Right cardiac atrium (tissue), 5 donors: ENCODE measurements at places on chromosomes 12 and 14.
A peak's percentile ranks its signal among the peaks of the same experiment; 100 is the strongest.

DNA sequence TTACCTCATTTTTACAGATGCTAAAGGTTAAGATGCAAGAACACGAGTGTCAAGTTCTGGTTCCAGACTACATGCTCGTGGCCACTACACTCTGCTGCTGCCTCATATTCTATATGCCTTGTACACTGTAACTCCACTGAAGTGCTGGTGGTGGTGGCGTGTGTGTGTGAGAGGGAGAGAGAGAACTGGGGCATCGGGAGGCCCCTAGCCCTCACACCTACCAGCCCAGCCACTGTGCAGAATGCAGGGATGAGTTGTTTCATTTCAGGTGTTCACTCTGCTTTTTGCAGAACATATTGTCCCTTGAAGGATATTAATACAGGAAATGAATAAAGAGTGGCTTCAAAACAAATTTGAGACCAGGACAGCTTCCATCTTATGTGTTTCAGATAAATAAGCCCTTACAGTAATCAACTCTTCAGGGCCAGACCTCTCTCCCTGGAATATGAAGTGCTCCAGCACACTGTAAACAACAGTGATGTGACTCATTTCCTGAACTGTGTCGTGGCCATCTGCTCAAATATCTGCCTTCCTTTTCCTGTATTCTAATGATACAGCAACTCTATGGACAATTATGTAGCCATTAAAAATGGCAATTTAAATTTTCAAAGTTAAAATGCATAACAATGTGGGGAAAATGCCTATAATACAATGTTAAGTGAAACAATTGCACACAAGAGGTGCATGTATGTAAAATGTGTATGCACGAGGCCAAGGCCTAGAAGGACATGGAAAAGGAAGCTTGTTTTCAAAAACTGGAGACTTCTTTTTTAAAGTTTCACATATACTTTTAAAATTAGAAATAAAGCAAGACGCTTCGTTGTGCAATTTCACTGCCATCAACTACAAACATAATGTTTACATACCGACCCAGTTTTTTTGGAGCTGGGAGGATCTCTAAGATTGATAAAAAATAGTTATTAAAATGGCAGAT is 215.4 kb downstream of the PELI2 start:
- DNase-seq: no peak

- DNase-seq: no peak
Observed at GRCh38 chr12:113088971-113089756, 32.6 kb downstream of the DTX1 start.

DNA sequence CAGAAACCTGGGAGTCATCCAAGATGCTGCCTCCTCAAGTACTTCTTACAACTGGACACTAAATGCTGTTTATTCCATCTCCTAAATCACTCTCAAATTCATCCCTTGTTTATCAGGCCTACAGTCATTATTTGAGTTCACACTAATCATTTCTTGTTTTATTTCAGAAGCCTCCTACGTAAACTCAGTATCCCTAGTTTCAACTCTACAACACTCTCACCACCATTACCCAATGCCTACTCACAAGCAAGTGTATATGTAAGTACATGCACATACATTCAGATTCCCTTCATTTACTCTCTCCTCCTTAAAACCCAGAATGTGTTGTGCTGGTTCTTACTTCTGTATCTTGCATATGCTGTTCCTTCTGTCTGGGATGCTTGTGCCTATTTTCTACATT is 43.0 kb downstream of the DDHD1 start:
- DNase-seq: no peak

DNA sequence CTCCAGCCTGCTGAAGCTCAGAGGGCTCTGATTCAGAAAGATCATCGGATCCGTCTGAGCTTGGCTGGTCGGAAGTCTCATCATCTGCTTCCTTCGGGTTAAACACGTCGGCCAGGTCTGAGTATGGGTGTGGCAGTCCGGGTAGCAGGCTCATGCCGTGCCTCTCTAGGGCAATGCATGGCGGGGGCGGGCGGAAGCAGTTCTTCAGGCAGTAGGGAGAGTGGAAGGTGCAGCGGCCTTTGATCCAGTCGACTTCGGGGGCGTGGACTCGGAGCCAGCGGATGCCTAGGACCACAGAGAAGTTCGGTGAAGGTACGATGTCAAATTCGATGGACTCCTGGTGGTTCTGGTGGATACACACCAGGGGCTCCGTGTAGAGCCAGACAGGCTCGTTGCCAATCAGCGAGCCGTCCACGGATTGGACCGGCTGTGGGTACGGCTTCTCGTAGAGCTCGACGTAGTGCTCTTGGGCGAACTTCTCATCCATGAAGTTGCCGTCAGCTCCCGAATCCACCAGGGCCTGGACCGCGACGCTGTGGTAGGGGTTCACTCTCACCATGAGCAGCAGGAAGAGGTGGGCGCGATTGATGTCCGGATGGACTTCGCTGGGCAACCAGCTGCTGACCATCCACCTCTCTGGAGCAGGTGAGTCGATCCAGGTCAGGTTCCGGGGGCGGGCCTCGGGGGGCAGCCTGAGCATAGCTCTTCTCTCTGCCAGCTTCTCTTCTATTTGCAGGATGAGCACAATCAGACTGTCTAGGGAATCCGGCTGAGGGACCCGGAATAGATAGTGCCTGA is 20.3 kb downstream of the RTL1 start:
- peak; percentile 43 for DNase-seq

DNA sequence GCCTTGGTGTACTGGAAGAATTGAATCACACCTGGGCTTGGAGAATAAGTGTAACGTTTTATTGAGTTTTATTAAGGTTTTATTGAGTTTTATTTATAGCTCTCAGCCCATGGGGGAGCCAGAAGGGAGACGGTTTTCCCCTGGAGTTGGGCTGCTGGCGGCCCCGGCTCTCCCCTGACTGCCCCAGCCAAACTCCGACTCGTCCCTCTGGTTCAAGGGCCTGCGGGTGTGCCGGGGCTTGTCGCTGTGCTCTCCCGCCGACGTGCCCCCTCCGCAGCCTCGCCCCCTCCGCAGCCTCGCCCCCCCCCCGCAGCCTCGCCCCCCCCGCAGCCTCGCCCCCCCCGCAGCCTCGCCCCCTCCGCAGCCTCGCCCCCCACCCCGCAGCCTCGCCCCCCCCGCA is 326.1 kb upstream of the RTL1 start:
- DNase-seq: no peak

- no peak for DNase-seq
Observed at GRCh38 chr12:84218406-84218805, 694.2 kb downstream of the SLC6A15 start.

DNA sequence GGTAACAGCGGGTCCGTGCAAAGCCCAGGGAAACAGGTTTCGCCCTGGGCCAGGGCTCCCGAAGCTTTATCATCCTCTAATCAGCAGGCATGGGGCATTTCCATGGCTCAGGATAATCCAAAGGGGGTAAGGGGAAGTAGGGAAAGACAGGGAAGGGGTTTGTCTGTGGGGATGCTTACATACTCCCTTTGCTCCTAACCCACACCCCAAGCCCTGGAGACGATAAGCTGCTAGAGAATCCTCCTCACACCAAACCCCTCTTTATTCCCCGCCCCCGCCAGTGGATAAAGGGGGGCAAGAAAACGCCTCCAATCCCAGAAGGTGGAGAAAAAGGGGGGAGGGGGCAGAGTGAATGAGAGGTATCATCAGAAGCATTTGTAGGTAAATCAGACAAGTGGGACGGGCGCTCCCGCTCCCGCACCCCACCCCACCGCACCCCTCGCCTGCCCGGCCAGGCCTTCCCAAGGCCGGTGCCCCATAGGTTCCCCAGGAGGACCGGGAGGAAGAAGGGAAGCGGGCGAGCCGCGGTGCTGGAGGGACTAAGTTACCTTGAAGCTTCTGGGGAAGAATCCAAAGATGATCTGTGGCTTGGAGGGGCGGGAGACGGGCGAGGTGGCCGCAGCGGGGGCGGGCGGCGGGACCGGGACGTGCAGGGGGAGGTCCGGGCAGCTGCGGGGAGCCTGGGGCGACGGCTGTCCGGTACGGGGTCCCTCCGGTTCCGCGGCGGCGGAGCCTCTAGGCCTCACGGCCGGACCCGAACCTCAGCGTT is 762 bp downstream of the PPP2R5E start:
- DNase-seq: peak; percentile 51

GRCh38 chr14:83463500-83464098 is 1929.9 kb upstream of the SEL1L start:
- DNase-seq: no peak

DNA sequence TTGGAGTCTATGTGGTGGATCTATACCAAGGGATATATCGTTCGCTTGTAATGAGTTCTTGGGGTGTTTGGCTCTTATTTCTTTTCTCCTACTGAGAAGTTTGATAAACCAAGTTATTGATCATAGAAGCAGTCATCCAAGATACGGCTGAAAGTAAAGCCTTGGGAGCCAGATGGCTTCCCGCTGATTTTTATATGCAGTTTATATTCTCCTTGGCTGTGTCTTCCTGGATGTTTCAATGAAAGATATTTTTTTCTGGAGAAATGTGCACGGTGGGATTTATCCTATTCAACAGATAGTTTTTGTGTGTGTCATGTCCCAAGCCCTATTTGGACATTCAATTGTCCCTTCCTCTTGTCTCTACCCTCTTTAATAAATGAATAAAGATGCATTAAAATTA is 289.0 kb downstream of the ERC1 start:
- DNase-seq: no peak

DNA sequence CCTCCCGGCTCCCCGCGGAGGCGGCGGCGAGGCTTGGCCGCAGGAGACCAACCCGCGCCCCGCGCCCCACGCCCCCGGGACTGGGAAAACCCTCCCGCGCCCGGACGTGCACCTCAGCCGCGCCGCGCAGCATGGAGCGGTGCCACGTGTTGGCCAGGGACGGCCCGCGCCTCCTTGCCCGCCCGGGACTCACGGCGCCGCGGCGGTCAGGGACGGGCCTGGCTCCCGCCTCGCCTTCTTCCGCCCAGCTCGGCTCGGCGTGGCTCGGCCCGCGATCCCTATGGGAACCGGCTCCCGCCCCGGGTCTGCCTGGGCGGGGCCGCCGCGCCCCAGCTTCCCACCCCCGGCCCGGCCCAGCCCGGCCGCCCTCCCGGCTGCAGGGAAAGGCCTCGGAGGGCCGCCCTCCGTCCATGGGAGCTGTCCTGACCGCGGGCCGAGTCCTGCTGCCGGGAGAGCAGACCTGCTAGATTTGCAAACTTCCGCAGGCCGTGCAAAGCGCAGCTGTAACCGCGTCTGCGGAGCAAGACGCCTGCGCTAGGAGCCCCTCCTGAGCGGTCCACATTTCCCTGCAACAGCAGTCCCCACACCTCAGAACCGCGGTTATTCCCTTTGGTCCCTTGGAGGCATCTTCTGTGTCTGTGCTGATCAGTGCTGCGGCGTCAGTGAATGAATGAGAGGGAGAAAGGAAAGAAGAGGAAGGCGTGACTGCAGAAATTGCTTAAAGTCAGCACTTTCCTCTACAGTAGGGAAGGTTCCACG is at the start of gene CDKL1:
Gene CDKL1, minus strand, starts transcription at position 251 of the 759 bp plus-strand sequence. CDS start 1,013 bp downstream, outside the sequence.
- peak; percentile 89 for DNase-seq

DNA sequence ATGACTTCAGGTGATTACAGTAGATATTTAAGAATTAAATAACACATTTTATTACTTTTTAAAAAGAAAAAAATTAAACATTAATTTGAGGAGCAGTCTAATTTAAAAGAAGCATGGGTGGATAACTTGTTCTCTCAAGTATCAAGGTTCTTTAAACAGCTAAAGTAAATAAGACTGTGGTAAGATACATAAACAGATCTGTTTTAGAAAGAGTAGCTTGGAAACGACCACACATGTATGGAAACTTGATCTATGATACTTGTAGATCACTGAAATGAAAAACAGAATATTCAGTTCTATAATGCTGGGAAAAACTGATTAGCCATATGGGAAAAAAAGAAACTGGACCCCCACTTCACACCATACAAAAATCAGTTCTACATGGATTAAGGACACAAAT is 36.0 kb downstream of the TC2N start:
- DNase-seq: no peak

DNA sequence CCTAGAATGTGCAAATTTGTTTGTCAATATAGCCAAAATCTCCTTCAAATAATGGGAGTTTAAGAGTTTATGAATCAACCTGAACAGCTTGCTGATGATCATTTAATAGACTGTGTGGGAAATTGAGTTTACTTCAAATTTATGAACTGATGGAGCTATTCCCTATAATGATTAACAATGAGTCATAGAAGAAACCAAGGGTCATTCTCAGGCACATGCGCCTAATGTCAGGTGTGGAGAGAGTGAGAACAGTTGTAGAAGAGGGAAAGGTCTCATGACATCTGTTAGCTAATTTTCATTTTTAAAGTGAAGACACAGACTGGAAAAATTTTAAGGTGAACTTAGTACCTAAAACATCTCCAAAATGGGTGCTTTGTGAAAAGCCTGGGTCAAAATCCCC is 191.8 kb downstream of the BMP4 start:
- no peak for DNase-seq

- no peak for DNase-seq
Observed at GRCh38 chr12:57280211-57281062, 29.4 kb upstream of the STAC3 start.

GRCh38 chr14:69471916-69472315 is 12.6 kb upstream of the PLEKHD1 start:
- no peak for DNase-seq

DNA sequence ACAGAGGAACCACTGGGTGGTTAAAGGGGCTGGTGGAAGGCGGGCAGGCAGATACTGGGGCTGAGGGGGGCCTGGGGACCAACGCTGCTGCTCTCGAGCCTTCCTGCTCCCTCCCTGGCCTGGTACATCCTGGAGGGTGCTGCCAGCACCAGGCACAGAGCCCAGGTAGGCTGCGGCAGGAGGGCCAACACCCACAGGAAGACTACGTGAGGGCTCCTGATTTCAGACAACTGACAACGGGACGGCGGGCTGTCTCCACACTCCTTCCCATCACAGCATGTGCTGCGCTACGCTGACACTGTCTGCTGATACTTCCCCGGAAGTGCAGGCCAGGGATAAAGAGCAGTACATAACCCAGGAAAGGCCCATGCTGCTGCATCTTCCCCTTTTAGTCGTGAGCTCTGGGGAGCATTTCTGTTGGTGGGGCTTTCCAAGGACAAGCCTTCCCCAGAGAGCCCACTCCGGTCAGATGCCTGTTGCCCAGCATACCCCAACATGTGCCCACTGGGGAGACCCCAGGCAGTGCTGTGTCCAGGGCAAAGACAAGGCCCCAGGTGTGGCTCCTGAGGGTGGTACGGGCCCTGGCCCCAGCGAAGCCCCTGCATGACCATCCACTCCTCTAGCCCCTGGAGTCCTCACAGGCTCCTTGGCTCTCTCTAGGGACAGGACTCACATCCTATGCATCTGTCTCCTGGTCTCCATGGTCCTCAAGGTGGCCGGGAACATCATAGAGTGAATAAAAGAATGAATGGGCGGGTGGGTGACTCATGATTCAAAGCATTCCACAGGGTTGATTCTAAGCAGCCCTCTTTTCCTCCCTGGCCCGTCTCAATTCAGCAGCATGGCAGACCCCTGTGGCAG is 38.0 kb downstream of the CHGA start:
- DNase-seq: peak; percentile 16

DNA sequence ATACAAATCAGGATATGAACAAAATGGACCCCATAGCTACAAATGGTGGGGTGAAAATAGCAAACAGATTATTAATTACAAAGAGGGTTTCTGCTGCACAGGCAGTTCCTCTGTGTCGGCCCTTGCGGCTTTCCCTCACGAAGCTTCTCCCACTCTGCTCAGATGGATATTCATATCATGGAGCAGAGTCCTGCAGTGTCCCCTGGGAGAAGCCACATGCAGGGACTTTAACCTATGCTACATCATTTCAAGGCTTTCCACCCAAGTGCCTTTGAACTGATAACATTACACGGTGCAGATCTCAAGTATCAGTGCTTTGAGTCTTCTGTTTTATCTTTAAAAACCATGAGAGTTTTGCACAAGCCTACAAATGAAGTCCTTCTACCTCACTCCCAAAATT is 229.1 kb downstream of the PPM1H start:
- DNase-seq: no peak
